ENCODE measurements at places on chromosomes 3 and 15.

DNA sequence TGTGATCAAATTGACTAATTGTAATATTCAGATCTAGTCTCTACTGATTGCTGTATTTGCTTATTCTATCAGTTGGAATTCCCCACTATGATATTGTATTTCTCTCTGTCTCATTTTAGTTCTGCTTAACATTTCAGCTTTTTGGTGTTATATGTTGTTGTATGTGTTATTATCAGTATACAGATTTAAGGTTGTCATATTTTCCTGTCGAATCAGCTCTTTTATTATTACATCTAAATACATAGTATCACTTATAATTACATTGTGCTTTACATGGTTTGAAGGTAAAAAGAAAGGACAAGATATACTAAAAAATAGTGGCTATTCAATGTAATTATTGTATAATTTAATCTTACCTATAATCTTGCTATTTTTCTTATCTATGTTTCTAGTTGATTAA is 207.3 kb downstream of the LRTM1 start:
- DNase-seq: no peak

DNA sequence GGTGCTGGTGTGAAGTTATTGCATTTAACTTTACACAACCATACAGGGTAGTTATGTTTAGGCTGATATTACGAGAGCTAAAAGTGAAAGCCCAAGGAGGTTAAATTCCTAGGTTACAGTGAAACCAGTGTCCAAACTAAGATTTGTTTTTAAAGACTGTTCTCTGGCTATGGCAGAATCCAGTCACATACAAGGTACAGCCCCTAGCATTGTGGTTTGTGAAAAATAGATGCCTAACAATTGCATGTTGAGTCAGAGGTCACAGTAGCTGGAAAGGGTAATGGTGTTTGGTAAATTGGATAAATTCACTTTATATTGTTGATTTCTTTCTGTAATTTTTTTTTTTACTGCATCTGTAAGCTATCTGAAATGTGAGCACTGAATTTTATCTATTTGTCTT is 614.6 kb upstream of the TBL1XR1 start:
- DNase-seq: no peak

GRCh38 chr15:64925335-64926330 is 13.9 kb downstream of the ANKDD1A start:
- no peak for DNase-seq

DNA sequence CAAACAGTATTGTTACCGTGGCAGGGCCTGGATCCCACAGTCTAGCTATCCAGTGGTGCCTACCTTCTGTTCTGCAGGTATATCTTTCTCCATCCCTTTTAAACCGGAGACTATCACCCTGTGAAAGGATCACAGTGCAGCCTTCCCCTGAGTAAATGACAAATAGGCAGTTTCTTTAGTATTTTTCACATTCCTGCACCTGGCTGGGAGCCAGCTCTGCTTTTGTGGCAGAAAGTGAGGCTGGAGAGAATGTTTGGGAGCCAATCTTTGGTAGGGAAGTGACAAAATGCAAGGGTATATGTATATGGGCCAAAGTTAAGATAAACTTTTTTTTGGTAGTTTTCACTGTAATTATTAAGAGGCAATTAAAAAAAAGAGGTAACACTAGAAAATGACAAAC is 54.8 kb downstream of the ARHGEF26 start:
- DNase-seq: no peak

GRCh38 chr3:9040996-9041395 is 77.7 kb upstream of the RAD18 start:
- DNase-seq: no peak
